ENCODE measurements at places on chromosomes 2 and 18. TPM values are rescaled to one million over a fixed set of nuclear protein-coding genes. Genes with fewer than 3 reads are reported as not detected.

HIBCH gene
- total RNA-seq: 21.0 TPM

GRCh38 chr2:100984892-100985307 lies 17.2 kb upstream of the RPL31 start:
- H3K27ac ChIP-seq: no peak overlapping the region
- DNase-seq: peak; percentile 83
- H3K4me3 ChIP-seq: no peak overlapping the region
- no peaks in the 10 kb centered on the region for H3K36me3 ChIP-seq
- no peaks in the 10 kb centered on the region for H3K27me3 ChIP-seq

- H3K4me3 ChIP-seq: no peak overlapping the region
- no peaks in the 10 kb centered on the region for H3K36me3 ChIP-seq
- no peak overlapping the region for H3K27ac ChIP-seq
- H3K27me3 ChIP-seq: no peaks in the 10 kb centered on the region
- DNase-seq: peak; percentile 47
Measured at GRCh38 chr2:118774458-118775133, 72.9 kb downstream of the EN1 start.

EML6 gene
- total RNA-seq: 9.9 TPM

DNA sequence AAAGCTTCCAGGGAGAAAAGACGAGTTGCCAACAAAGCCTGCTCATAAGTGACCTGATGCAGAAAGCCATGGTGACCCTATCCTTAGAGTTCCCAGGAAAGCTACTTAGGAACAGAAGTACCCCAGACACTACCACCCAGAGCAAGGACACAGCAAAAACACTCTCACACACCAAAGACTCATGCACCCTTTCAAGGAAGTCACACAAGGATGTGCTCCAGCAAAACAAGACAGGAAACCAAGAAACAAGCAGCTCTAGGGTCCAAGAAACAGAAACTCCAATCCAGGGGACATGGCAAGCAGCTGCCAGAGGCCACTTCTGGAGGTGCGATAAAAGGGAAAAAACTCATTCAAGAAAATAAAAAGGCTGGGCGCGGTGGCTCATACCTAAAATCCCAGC lies 5.7 kb downstream of the KIF1A start:
- H3K27ac ChIP-seq: no peak overlapping the region
- no peaks in the 10 kb centered on the region for H3K27me3 ChIP-seq
- no peaks in the 10 kb centered on the region for H3K4me1 ChIP-seq
- H3K36me3 ChIP-seq: no peaks in the 10 kb centered on the region

Measured in Peyer's patch (tissue), 4 donors.